ENCODE measurements at places on chromosomes 12 and 14. TPM values are rescaled to one million over a fixed set of nuclear protein-coding genes. Genes with fewer than 3 reads are reported as not detected.

DNA sequence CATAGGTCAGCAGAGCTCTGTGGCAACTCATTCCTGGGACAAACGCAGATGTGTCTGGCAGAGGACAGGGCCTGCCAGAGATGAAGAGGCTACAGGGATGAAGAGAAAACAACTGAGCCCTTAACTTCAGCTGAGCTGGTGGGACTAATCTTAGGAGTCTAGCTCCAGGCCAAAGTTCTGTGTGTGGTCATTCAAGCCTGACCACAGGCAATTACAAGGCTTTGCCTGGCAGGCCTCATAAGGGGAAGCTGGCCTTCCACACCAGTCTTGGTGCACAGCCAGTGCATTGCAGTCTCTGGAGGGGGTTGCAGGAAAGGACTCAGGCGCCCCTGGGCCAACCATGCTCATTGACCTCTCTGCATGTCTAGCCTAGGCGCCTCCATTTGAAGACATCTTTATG, 127.6 kb upstream of the DAAM1 start:
- DNase-seq, result no peak

- no peak for DNase-seq
Observed at GRCh38 chr12:88693837-88694445, 113.7 kb upstream of the KITLG start.

- no peak for DNase-seq
Observed at GRCh38 chr14:63510538-63510937, 32.6 kb downstream of the PPP2R5E start.

DNA sequence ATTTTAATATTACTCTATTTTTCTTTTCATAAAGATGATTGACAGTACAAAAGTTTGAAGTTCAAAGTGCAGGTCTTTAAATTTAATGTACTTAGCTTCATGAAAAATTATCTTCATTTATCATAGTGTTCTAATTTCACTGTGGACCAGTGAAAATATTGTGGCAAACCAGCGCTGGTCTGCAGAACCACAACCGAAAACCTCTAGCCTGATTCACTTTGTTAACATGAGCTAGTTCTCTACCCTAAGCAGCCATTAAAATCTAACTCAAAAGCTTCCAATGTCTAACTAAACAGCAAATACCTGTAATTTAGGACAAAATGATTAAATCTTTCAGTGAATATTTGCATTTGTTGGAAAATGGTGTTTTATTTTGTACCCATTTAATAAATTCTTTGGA, 161.1 kb upstream of the TMTC2 start:
- no peak for DNase-seq

Gene KTN1
- total RNA-seq, result 193 TPM

Gene PTGER2
- total RNA-seq, result 0.34 TPM

DNA sequence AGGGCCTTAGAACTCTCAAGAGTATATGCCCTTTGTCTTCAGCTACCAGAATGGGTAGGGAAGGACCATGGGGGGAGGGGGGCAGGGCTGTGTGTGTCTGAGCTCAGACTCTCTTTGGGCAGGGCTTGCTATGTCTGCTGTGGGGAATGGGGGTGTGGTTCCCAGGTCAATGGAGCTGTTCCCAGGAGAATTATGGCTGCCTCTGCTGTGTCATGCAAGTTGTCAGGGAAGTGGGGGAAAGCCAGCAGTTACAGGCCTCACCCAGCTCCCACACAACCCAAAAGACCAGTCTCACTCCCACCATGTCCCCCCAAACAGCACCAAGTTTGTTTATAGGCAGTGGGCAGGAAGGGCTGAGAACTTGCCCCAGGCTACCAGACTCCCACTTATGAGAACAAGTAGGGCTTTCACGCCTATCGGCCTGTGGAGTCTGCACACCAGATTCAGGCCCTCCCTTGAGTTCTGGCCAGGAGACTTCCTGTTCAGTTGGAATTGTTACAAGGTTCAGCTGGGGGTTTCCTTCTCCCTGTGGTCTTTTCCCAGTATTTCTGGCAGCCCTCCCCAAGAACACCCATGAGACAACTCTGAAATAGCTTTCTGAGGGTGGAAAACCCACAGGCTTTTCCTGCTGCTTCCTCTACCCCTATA, 6.1 kb upstream of the SERPINA11 start:
- no peak for DNase-seq

DNA sequence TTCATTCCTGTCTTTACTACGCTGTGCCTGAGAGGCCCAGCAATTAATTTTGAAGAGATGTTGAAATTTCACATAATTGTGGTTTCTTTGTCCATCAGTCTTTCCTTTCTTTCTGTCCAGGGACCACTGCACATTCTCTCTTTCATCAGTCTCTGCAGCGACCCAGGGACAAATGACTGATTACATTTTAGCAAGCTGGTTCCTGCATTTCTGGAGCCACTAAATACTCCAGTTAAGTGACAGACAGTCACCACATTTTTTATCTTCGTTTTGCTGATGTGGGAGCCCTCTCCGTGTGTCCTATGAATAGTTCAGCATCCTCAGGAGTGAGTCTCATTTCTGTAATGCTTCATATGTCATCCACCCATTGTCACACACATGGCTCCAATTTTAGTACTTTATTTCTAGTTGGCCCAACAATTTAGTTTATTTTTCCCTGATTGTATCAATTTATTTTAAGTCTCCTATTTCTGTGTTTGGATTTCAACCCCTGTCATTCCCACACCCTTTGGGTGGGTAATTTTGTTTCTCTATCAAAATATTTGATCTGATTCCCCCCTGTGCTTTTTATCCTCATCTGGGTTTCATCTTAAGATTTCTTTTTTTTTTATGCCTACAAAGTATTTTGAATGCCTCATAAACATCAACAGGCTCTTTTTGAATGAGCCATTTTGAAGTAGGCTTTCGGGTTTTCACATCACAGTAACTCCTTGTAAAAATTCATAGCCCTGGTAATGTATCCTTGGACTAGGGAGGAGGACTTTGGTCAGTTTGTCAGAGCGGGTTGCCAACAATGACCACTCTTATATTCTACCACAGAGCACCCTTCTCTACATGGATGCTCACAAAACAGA, 1196.5 kb downstream of the GALC start:
- no peak for DNase-seq

Gene HOXC4
- not detected for total RNA-seq

Gene GPR135
- 0.47 TPM for total RNA-seq

All from dermis blood vessel endothelial cell (primary cell).